ENCODE measurements at places on chromosomes 12 and 14.

DNA sequence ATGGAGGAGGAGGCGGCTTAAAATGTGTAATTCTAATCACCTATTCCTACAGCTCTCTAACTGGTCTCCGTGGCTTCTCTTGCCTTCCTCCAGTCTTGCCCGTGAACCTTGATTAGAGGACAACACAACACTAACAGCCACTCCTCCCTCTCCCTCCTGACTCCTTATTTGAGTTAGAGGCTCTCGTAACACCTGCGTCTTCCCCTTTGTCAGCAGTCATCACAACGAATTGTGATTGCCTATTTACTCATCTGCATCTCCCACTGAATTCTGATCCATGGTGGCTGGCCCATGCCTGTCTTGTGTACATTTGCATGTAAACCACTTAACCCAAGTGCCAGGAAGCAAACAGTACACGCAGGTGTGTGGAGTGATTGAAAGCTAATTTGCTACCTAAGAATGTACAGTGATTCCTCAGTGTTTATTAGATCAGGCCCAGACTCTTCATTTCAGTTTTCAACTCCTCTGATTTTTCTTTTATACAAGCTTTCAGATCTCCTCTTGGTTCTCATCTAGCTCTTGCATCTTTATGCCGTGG lies 154.5 kb downstream of the MON2 start:
- DNase-seq: no peak

- no peak for DNase-seq
These were observed 731 bp upstream of the PCNX4 start for GRCh38 chr14:60090864-60091519.

DNA sequence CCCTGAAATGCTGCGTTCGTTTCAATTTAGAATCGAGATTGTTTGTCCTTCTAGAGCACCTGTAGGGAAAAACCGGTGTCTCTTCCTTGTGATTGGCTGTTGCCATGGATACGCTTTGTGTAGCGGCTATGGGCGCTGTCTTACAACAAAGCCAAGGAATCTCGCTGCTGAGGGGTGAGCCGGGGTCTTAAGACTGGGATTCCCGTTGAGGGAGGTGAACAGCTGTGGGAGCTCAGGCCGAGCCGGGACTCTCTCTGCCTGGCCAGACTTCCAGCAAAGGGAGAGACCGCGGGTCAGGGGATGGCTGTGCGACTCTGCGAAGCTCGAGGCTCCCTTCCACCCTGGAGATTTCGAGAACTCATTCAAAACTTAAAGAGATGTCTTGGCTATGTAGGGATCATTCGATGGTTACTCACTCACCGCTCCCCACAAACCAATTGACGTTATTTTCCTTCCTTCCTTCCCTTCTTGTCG lies at the start of the genes LRRIQ1 and TSPAN19:
Gene LRRIQ1 (plus strand): TSS at position 118 of the 474 bp plus-strand sequence. CDS start 1,826 bp downstream, outside the sequence.
Gene TSPAN19 (minus strand): TSS at position 44 of the 474 bp plus-strand sequence. CDS start 6,331 bp downstream, outside the sequence.
- no peak for DNase-seq

GRCh38 chr12:42587601-42588523 lies 1.7 kb downstream of the PRICKLE1 start:
- DNase-seq: no peak

GRCh38 chr14:47539031-47539461 lies 136.4 kb downstream of the MDGA2 start:
- DNase-seq: no peak

GRCh38 chr14:102007916-102008418 lies 43.6 kb downstream of the DYNC1H1 start:
- no peak for DNase-seq

GRCh38 chr14:22383515-22384166 lies 205.4 kb downstream of the DAD1 start:
- no peak for DNase-seq

- no peak for DNase-seq
These were observed 66.6 kb downstream of the FLRT2 start for GRCh38 chr14:85596562-85596961.

- no peak for DNase-seq
These were observed 222.0 kb downstream of the ANO2 start for GRCh38 chr12:5723071-5723470.

GRCh38 chr12:76441016-76441415 lies 92.8 kb upstream of the BBS10 start:
- DNase-seq: no peak

DNA sequence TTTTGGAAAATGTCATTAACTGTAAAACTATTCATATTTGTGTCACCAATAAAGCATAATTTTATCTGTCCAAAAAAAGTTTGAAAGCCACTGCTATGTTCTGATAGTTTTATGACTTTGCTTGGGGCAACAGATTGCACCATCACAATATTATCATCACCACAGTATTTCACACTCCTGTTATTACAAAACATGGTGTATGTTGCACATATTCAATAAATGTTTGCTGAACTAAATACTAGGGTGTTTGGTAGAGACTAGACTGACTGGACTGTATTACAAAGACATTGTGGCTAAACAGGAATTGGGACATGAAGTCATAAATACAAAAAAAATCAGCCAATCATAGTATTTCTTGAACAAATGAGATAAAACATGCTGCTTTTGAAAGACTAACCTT lies 55.1 kb downstream of the PAWR start:
- DNase-seq: no peak

DNA sequence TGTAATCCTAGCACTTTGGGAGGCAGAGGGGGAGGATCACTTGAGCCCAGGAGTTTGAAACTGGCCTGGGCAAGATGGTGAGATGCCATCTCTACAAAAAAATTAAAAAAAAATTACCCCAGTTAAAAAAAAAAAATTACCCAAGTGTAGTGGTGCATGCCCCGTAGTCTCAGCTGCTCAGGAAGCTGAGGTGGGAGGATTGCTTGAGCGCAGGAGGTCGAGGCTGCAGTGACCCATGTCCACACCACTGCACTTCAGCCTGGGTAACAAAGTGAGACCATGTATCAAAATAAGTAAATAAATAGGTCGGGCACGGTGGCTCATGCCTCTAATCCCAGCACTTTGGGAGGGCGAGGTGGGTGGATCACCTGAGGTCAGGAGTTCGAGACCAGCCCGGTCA lies 128.8 kb downstream of the VRK1 start:
- DNase-seq: no peak

DNA sequence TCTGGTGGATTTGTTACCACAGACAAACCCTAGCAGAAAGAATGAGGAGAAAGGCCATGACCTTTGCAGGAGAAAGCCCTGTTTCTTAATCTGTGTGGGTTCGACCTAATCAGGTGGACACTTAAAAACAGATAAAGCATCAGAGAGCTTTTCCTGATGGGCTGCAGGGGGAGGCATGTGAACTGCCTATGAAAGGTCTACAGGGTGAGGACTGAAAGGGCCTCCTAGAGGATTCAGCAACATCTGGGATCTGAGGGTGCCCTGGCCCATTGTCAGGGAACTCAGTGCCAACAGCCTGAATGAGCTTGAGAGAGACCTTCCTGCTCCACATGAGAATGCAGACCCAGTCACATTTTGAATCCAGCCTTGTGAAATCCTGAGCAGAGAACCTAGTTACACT lies 178.8 kb upstream of the DDHD1 start:
- no peak for DNase-seq

DNA sequence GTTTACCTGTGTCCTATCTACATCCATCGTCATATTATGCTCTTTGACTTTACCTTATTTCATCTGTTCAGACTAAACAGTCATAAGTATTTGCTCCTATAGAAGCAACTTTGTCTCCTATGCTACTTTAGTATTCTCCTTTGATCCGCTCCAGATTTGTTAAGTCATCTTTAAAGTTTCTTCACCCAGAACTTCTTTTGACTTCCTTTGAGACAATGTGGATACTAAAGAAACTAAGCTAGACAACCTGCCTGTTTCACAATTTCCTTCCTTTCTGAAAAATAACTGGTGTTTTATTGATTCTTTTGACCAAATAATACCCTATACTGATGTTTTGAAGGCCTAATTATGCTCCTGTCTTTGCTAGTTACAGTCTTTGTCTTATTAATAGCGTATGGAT lies 30.0 kb upstream of the LRRK2 start:
- DNase-seq: no peak

GRCh38 chr12:32296567-32296966 lies 102.8 kb upstream of the FGD4 start:
- DNase-seq: no peak
